ENCODE measurements at places on chromosomes 3 and 15.

DNA sequence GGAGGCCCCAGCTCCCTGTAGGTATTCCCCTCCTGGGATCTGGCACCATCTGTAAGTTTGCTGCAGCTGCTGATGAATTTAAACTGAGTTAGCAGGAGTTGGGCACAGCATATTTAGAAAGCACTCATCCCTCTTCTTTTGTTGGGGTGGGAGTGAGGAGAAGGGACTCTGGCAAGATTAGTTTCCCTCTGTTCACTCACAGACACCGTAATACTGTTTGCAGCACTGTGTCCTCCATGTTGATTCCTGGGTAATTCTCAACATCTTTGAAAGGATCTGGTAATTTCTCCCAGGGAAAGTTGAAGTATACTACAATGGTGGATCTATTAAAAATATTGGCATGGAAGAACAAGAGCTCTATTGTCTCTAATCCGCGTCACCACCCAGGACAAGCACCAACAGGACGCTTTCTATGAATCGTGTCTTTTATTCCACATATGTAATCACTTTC lies 173.3 kb downstream of the RBMS3 start:
- DNase-seq = peak; percentile 77

GRCh38 chr3:62923066-62923465 lies 47.9 kb upstream of the CADPS start:
- no peak for DNase-seq

GRCh38 chr3:18870074-18870640 lies 278.2 kb upstream of the KCNH8 start:
- DNase-seq = no peak

- no peak for DNase-seq
Observed at GRCh38 chr3:196344663-196345062, 6.5 kb upstream of the TM4SF19 start.

GRCh38 chr15:33639051-33639450 lies 328.3 kb downstream of the RYR3 start:
- no peak for DNase-seq

DNA sequence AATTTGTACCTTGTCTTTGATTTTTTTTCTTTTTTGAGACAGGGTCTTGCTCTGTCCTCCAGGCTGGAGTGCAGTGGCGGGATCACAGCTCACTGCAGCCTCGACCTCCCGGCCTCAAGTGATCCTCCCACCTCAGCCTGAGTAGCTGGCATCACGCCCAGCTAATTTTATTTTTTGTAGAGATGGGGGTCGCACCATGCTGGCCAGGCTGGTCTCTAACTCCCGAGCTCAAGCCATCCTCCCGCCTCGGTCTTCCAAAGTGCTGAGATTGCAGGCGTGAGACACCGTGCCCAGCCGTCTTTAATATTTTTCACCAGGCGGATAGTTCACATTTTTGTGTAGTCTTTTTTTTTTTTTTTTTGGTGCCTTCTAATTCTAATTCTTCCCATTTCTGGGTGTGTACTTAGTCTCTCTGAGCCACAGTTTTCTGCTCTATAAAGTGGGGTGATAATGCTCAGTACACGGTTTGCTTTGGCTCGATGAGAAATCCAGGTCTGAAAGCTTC lies 528 bp upstream of the TATDN2 start:
- no peak for DNase-seq

GRCh38 chr3:150545419-150546225 lies 674 bp downstream of the SERP1 start:
- DNase-seq = no peak

- DNase-seq = no peak
Observed at GRCh38 chr3:52237657-52238172, 1.2 kb downstream of the TWF2 start.

DNA sequence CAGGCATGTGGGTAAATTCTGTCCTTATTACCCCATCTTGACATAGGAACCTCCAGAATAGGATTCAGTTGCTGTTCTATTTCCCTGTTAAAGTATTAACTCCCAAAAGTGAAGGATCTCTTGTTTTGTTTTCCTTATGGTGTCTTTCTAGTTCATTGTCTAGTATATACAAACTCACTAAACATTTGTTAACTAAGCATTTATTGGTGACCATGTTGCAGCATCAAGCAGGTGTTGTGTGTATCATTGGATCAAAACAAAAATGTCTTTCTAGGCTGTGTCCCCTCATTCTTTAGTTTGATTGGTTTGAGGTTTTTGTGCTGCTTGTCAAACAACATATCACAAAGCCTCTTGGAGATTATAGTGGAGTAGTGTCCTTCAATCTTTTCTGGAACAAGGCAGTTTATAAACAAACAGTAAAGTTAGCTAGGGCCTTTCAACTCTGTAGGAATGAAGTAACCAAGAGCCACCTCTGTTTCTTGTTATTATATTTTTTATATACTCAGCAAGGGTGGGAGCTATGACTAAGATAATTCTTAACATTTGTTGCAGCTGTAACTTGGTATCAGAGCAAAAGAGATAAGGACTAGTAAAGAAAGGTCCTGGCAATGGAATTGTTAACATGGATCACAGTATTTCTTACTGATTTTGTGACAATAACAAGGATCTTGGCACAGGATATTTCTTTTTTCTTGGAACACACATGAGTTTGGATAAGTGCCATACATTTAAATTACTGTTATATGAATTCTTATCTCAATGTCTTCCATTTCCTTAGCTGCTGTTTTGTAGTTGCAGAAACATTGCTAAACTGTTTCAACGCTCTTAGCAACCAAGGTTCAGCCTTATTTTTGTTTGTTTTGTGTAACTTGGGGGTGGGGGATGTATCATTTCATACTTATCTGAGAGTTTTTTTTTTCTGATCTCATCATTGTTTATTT lies 49.3 kb downstream of the TMOD3 start:
- DNase-seq = no peak

DNA sequence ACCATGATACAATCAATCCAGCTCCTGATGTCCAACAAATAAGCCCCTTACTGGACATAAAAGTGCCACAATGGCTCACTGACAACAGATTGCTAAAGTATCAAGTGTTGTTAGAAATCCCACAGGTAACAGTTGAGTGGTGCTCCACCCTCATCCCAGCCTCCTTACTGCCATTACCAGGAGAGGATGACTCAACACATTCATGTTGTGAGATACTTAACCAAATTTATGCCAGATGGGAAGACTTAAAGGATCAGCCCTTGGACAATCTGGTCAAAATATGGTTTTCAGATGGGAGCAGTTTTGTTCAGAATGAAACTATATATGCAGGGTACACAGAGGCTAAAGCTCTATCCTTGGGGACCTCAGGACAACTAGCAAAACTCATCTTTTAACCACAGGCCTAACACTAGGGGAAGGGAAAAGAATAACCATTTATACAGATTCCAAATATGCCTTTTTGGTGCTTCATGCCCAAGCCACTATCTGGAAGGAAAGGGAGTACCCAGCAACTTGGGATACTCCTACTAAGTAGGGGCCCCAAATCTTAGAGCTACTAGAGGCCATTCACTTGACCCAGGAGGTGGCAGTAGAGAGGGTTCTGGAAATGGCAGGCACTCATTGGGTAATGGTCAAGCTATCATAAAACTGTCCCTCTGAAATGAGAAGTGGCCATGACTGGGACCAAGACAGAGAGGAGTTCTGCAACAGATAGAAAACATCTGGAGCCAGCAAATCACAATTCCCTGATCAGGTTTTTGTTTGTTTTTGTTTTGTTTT lies 6.9 kb upstream of the ZNF662 start:
- DNase-seq = no peak

DNA sequence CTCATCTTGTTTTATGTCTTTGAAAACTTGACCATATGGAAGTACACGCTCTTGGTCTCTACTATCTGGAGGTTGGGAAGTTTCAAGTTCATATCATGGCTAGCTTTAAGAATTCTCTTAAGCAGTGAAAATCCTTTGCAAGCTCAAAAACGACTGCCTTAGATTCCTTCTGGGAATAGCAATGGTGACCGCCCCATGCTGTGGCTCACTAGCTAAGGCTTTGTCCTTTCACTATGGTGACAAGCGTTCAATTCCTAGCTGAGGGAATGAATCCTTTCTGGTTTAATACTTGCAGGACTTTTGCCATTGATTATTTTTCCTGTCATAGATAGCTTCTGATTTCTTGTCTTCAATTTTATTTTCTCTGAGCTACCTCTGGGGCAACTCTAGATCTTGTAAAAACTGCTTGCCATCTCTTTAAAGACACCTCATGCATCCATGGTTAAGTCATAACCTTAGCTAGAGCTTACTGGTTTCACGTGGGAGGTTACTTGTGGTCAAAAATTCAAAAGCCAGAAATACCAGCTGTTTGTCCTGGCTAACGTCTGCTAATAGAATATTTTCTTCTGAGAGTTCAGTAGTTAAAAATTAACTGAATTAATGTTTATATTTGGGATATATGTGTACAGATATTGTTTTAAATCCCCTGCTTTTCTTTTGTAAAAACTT lies 673.4 kb upstream of the CBLB start:
- DNase-seq = no peak

DNA sequence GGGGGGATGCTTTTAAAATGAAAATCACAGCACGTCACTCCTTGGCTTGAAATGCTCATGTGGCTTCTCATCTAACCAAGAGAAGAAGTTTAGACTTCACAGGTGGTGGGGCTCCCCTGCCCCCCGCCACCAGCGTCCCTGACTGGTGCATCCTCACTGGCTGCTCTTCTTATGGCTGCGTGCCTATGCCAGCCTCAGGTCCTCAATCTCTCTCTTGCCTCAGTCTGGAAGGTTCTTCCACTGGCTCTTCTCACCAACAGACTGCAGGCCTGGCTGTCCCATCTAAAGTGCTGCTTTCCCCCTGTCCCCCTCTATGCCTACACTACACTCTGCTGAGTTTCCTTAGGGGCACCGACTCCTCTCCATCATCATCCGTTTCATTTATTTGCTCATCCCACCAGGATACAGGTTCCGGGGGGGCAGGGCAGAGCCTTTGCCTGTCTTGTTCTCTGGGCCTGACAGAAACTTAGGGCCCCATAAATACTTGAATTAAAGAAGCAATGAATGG lies 20.6 kb downstream of the ABTB1 start:
- no peak for DNase-seq

DNA sequence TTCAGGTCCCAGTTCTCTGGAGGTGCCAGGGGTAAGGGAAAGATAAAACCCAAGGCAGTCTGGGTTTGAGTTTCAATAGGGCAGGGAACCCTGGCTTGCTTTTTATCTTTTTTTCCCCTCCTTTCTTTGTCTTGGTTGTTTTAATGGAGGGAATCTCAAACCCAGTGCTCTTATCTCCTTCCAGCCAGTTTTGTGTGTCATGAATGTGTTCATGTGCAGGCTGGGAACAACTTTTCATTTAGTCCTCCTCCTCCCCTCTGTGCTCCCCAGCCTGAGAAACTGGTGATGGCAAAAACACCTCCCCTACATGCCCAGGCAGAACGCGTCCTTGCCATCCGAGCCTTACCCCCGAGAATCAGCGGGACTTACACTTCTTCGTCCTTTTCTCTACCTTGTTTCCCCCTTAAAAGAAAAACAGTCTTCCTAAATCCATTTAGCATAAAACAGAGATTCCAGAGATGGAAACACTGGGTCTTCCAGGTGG lies 10.9 kb downstream of the SEMA3G start:
- DNase-seq = no peak

DNA sequence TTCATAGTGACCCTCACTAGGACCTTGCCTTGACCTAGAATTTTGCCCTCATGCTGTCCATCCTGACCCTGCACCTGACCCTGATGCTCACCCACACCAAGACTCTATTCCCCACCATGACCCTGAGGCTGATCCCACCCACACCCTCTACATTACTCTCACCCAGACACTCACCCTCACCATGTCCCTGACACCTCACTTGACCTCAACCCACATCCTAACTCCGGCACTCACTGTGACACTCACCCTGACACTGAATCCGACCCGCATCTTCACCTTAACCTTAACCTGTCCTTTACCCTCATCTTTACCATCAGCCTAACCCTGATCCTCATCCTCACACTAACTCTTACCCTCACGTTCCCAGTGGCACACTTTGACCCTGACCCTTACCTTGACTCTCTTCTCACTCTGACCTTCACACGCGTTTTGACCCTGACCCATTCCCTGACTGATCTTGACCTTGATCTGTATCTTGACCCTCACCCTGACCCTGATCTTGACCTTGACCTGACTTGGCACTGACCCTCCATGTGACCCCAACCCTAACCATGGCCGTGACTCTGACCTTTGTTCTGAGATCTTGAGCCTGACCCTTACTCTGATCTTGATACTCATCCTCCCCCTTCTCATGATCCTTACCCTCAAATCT lies 22.2 kb upstream of the SLC25A26 start:
- no peak for DNase-seq

GRCh38 chr15:85615930-85616329 lies 178.8 kb downstream of the KLHL25 start:
- DNase-seq = no peak
